Naive B cell (primary cell): ENCODE measurements at places on chromosomes 3 and 15. TPM values are rescaled to one million over a fixed set of nuclear protein-coding genes. Genes with fewer than 3 reads are reported as not detected.

GRCh38 chr3:96354742-96355141, 459.7 kb upstream of the EPHA6 start:
- no peaks in the 10 kb centered on the region for H3K36me3 ChIP-seq
- H3K27me3 ChIP-seq: no peaks in the 10 kb centered on the region
- H3K27ac ChIP-seq: no peak overlapping the region
- no peak for DNase-seq

DNA sequence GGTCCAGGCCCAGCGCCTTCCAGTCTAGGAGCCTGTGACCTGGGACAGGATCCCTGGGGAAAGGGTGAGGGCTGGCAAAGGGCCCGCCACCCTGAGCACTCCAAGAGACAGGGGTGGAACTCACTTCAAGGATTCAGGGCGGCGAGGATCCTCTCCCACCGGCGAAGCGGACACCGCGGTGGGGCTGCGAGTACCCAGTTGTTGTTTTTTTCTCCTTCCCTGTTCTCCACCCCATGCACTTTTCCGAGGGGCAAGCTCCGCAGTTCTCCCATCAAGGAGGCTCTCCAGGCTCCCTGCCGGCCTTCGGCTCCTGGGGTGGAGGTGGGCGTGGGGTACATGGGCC, 387 bp upstream of the PAQR5 start:
- H3K27ac ChIP-seq: no peak overlapping the region
- H3K4me1 ChIP-seq: peaks cover 4% of the 10 kb centered on the region
- no peaks in the 10 kb centered on the region for H3K36me3 ChIP-seq
- H3K27me3 ChIP-seq: peaks cover 78% of the 10 kb centered on the region
- peak overlapping the region; percentile 51 for H3K4me3 ChIP-seq
- DNase-seq: no peak

The MYL3 gene
- not detected for polyA plus RNA-seq

The GASK1A gene
- not detected for polyA plus RNA-seq
